ENCODE measurements at places on chromosomes 4 and X.

DNA sequence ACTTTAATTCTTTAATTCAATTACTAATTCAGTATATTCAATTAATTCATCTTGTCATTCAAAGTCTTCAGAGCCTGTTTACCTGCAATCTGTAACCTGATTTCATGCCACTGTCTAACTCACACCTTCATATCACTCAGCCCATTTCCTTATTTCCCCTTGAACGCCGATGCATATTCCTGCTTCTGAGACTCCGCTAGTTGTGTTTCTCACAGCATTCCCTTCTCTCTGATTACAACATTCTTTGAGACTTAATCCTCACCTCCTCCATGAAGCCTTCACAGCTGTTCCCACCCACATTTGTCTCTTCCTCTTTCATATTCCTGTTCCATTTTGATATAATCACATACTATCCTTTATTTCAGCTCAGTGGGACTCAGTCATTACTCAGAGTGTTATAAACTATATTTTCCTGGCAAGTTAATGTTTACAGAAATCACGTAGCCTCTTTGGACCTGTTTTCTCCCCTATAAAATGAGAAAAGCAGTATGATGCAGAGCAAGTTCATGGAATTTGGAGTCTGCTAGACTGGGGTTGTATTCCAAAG, 69.0 kb downstream of the MAP9 start:
- no peak for DNase-seq

- no peak for DNase-seq
These were observed 15.2 kb downstream of the FHDC1 start for GRCh38 chr4:152951348-152951747.

DNA sequence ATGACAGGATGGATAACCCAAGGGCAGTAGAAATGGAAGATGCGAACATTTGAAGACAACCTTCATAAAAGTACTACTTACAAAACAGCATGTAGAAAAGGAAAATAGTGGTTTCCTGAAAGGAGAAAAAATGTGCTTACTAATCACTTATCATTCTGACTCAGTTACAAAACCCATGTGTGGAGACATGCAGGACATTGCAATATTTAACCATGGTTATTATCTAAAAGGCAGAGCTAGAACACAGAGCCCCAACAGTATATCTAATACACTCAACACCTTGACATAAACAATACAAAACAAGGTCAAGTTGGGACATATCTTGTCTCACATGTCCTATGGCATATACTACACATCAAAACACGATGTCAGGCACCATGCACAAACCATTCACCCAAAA, 55.9 kb downstream of the EIF4E start:
- no peak for DNase-seq

GRCh38 chr4:17030543-17030942, 132.1 kb upstream of the LDB2 start:
- no peak for DNase-seq

GRCh38 chrX:21764008-21764407, 6.1 kb upstream of the SMPX start:
- no peak for DNase-seq

DNA sequence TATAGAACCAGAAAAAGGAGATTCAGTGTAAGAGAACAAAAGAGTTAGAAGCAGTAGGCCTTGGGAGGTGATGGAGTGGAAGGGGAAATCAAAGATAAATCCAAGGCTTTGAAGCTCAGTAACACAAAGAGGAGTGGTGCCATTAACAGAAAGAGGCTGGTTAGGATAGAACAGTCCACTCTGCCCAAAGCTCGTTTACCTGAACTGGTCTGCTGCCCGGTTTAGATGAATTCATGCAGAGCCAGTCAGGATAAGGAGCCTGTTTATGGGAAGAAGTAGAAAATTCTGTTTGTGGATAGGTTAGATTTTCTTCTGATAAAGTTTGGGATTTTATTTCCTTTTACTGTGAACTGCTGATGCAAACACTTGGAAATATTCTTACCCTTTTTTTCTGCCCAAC, 80.6 kb downstream of the HMGB2 start:
- DNase-seq = no peak

DNA sequence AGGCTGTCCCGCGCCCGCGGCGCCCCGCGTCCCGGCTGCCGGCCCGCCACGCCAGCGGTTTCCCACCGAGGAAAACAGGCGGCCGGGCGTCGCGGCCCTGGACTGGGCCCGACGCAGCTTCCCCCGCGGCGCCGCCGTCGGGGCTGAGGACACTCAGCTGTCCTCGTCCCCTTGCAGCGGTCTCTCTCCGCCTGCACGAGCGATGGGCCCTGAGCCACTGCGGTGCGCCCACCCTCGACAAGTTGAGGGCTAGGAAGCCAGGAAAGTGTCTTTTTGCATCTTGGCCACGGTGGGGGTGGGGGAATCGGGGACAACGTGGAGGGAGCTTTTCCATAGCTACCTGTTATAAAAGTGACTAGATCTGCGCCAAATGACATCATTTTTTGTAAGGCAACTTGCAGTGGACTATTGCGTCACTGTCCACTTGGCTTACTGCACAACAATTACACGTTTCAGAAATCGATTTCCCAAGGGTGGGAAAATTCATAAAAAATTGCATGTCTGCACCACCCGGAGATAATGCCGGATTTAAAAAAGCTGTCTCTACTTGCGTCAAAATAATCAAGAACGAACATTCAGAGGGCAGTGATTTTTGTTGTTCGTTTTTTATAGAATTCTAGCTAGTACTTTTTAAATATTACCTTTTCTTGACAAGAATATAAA, 1.1 kb downstream of the KLHL15 start:
- DNase-seq = peak; percentile 14

DNA sequence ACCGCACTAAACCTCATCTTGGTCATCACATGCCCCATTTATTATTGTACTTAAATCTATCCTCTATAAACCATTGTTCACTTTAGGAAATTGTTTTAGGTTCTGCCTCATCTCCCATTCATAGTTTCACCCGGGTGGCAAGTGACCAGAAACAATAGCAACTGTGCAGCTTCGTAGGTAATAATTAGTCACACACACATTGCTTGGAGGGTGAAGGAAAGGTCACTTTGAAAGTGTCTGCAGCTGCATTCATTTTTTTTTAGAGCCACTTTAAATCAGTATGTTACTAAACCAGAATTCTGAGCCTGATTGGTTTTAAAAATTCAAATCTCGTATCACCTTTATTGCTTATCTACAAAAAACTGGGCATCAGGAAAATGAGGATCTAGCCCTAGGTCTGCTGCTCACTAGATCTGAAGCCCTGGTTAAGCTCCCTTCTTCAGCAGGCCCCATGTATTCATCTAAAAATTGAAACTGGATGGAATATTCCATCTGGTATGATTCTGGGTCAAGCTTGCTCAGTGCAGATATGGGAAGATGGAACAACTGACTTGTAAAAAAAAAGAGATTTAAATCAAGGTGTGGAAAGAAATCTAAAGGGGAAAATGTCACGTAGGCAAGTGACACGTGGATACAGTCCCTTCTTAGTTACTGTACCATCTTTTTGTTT, 62.4 kb downstream of the LIMCH1 start:
- DNase-seq = no peak

- no peak for DNase-seq
These were observed 261.5 kb downstream of the IL1RAPL1 start for GRCh38 chrX:28848707-28849106.

- no peak for DNase-seq
These were observed 17.4 kb upstream of the TMPRSS11F start for GRCh38 chr4:68147079-68147478.

DNA sequence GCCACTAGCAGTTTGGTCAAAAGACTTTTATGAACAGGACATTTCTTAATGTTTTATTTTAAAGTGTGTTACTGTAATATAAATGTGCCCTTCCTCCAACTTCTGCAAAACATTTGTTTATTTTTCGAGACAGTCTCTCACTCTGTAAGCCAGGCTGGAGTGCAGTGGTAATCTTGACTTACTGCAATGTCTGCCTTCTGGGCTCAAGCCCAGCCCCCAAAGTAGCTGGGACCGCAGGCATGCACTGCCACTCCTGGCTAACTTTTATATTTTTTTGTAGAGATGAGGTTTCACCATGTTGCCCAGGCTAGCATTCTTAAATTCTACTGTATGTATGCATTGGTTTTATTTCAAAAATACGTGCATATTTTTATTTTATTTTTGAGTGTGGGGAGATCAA, 1201.9 kb downstream of the STIM2 start:
- no peak for DNase-seq

DNA sequence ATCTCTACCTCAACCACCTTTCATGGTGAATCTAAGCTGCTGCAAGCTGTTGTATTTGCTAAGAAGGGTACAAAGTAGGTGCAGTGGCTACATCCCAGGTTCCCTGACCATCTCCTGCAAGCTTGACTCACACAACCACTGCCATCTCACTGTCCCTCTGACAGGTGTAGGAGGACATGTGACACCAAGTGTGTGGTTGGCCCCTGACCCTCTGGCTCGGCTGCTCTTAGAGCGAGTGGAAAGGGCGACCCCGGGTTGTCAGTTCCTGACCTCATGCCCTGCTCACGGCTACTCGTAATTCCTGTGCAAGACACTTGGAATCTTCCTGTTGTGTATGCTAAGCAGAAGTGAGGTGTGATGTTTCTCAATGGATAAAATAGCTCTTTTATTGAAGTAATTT, 184.4 kb downstream of the DCLK2 start:
- no peak for DNase-seq

- peak; percentile 39 for DNase-seq
These were observed 306.3 kb downstream of the ANK2 start for GRCh38 chr4:113355550-113356371.

GRCh38 chr4:185869427-185869826, 57.4 kb upstream of the SORBS2 start:
- DNase-seq = no peak

DNA sequence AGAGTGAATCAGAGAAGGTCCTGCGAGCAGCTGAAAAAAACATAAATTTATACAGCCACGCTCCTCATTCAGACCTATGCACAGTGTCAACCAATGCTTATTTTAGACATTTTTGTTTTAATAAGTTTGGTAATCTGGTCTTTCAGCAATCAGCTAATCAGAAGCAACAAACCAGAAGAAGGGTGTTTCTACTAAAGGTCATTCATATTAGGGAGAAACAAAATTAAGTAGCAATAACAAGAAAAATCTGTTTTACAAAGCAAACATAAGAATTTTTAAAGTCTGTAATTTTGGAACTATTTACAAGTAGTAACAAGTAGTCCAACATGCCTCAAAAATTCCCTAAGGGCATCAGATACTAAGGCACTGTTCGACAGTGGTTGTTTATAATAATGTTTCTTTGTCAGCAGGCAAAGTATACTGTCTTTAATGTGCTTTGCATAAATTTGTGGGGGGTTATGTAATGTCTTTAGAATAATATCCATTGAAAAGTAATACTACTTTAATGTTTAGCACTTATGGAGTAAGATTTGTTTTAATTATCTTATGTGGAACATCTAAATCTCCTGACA, 82.8 kb downstream of the PHOX2B start:
- DNase-seq = no peak

GRCh38 chr4:184331268-184331995, 113.8 kb upstream of the ENPP6 start:
- no peak for DNase-seq

DNA sequence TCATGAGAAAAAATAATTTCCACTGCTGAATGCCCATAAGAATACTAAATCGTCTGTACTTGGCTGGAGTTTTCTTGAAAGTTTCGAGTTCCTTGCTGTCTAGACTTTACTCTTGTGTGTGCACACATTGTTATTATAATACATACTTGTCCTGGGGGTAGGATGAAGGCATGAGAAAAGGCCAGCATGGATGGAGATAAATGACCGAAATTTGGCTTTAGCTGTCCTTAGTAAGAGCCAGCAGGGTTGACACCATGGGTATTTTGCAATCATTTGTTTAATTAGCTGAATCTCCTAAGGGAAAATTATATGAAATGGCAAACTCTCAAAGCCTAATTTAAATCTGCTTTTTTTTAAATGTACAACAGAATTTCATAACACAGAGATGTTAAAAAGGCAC, 641.6 kb downstream of the ADGRL3 start:
- DNase-seq = no peak

DNA sequence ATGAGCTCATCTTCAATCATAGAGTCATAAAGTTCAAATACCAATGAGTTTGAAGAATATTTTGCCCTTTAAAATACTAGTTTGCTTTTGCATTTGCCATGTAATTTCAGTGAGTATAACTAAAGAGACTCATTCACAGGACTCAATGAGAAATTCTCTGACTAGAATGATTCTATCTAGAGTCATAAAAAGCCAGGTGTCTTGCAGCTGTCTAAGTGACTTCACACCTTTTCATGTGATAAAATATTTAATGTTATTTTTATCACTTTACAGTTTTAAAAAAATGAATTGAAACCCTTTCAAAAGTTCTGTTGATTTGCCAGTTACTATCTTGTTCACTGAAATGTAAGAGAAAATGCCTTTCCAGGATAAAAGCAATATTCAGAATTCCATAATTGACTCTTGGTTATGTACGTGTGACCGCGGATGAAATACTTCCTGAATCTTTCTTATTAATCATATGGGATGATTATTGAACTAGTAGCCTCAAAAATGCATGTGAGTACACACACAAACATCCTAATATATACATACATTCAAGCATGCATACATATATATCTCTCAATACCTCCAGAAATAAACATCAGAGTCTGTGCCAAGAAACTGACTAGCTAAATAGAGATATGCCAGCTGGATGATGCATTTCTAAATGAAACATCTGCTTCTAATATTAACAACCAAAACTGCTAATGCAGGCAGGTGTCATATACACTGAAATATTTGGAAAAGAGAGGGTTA, 87.0 kb downstream of the GABRB1 start:
- no peak for DNase-seq

DNA sequence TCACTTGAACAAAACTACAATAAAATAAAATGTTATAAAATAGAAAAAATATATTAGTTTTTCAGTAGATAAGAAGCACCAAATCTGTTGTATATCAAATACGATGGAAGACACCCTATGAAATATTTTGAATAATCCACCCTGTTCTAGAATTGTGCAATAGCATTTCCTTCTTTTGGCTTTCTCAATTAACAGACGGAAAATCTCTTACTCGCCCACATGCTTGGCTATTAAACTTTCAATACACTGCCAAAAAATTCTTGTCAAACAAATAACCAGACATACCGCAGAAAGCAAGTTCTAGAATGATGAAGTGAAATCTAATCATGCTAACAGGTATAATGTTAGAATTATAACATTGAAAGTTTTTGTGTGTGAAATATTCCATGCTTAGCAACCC, 671.6 kb upstream of the SLIT2 start:
- DNase-seq = no peak
